ENCODE measurements at places on chromosomes 3 and 15. TPM values are rescaled to one million over a fixed set of nuclear protein-coding genes. Genes with fewer than 3 reads are reported as not detected.

SCAANT1 gene
- total RNA-seq: not detected

GPR149 gene
- total RNA-seq: not detected

GOLGA6B gene
- total RNA-seq: not detected

CAPN3 gene
- total RNA-seq: 244 TPM

CLSTN2 gene
- total RNA-seq: 1.8 TPM

FBXO40 gene
- total RNA-seq: not detected

ATP1B3 gene
- 78.8 TPM for total RNA-seq

SI gene
- total RNA-seq: not detected

UNC13C gene
- 6.4 TPM for total RNA-seq
